ENCODE measurements at places on chromosomes 13 and 19. TPM values are rescaled to one million over a fixed set of nuclear protein-coding genes. Genes with fewer than 3 reads are reported as not detected.

The CD37 gene
- total RNA-seq = not detected

The KCNRG gene
- 0.70 TPM for total RNA-seq

The ARHGAP45 gene
- total RNA-seq = 0.26 TPM

The KCNN1 gene
- total RNA-seq = 0.51 TPM

The CEACAM3 gene
- total RNA-seq = not detected

The PSG6 gene
- total RNA-seq = not detected

The SULT2A1 gene
- total RNA-seq = not detected

The KLF5 gene
- total RNA-seq = 7.4 TPM

The WBP4 gene
- 7.1 TPM for total RNA-seq

The FCGBP gene
- not detected for total RNA-seq

The OR10H2 gene
- not detected for total RNA-seq

The HIF3A gene
- total RNA-seq = 37.2 TPM

The ZFP36 gene
- total RNA-seq = 116 TPM

The FFAR2 gene
- total RNA-seq = not detected

The SIGLEC6 gene
- not detected for total RNA-seq

The ONECUT3 gene
- total RNA-seq = not detected

The ZNF69 gene
- total RNA-seq = 5.8 TPM

The CEACAM7 gene
- total RNA-seq = not detected

The C19orf38 gene
- 1.4 TPM for total RNA-seq

The OR7A10 gene
- total RNA-seq = not detected

The TBC1D4 gene
- 6.5 TPM for total RNA-seq

The ICAM5 gene
- 4.2 TPM for total RNA-seq

The C1QTNF9B gene
- total RNA-seq = not detected

The ZNF724 gene
- total RNA-seq = 0.34 TPM

The TMEM272 gene
- total RNA-seq = not detected

The ISYNA1 gene
- total RNA-seq = 27.2 TPM

The OR4F17 gene
- total RNA-seq = not detected

The POU4F1 gene
- total RNA-seq = not detected

The B3GLCT gene
- total RNA-seq = 7.0 TPM

The PSPN gene
- 1.2 TPM for total RNA-seq

The CYP2A6 gene
- not detected for total RNA-seq

The ACTN4 gene
- 263 TPM for total RNA-seq

The ZNF132 gene
- total RNA-seq = 3.8 TPM

The PPP1R13L gene
- total RNA-seq = 7.8 TPM

The FXYD1 gene
- total RNA-seq = 18.8 TPM

The ZNF543 gene
- total RNA-seq = 3.7 TPM

Measured in pericardium fibroblast (primary cell).